ENCODE measurements at places on chromosomes 6 and 20.
A peak's percentile ranks its signal among the peaks of the same experiment; 100 is the strongest.

DNA sequence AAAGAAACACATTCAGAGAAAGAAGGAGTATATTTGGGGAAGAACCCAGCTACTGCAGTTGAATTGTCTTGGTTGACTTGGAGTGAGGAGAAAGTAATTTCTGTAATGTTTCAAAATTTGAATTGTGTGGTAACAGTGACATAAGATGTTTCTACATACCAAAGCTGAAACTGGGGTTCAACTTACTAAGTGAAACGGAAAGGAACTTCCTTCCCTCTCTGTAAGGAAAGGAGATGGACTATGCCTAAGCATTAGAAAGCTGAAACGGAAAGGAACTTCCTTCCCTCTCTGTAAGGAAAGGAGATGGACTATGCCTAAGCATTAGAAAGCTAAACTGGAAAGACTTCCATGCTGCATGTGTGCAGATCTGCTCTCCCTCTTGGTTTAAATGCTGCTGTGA, 46.0 kb downstream of the HUS1B start:
- DNase-seq = no peak

DNA sequence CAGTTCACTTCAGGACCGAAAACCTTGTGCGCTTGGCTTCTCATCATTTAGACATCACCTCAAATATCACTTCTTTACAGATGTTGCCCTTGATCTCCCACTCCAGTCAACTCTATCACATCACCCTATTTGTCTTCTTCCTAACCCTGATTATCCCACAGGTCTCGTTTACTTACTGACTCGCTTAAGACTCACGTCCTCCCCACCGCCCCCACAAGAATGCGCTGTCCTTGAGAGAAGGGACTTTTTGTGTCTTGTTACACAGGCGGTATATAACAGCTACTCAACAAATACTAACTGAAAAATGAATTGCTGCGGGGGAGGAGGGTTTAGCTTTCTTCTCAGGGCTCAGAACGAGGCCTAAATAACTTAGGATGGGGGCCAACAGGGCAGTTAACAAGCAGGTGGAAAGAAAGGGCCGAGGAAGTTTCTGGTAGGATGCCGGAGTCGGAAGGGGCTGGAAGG, 527 bp downstream of the TOMM34 start:
- DNase-seq = peak; percentile 32

GRCh38 chr20:19934792-19935491, 82.2 kb upstream of the NAA20 start:
- DNase-seq = no peak

- peak; percentile 42 for DNase-seq
Measured at GRCh38 chr20:32358883-32359632, 927 bp downstream of the ASXL1 start.

DNA sequence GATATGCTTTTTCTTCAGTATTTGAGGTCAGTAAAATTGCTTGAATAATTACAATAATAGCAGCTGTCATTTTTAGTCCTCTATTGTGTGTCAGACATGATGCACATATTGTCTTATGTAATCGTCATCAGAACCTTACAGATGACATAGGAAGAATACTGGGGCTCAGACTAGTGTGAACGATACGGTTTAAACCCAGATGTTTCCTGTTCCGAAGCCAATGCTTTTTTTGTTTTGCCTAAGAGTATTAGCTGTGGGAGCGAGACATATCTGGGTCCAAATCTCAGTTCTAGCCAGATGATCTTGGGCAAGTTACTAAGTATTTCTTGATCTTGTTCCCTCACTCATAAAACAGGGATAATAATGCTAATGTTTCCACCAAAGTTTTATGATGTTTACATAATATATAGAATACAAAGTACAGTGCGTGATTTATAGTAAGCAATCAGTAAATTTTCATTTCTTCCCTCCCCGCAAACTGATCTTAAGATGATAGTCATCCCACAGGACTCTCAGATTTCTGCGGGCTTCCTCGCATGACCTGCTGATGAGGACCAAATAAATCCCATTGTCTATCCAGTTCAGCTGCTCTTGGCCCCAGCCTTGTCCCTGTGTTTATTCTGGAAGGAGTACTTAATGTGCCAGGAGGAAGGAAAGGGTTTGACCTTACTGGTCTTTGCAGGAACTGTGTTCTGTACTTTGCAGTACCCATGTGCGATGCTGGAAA, 98.2 kb downstream of the CAP2 start:
- no peak for DNase-seq

- no peak for DNase-seq
Measured at GRCh38 chr6:79538106-79538971, 1.1 kb upstream of the LCA5 start.

GRCh38 chr6:130473886-130474285, 108.1 kb downstream of the TMEM200A start:
- DNase-seq = no peak

- DNase-seq = no peak
Measured at GRCh38 chr6:150622941-150623874, 23.5 kb downstream of the PLEKHG1 start.

- no peak for DNase-seq
Measured at GRCh38 chr6:89467437-89467836, 34.5 kb downstream of the ANKRD6 start.

DNA sequence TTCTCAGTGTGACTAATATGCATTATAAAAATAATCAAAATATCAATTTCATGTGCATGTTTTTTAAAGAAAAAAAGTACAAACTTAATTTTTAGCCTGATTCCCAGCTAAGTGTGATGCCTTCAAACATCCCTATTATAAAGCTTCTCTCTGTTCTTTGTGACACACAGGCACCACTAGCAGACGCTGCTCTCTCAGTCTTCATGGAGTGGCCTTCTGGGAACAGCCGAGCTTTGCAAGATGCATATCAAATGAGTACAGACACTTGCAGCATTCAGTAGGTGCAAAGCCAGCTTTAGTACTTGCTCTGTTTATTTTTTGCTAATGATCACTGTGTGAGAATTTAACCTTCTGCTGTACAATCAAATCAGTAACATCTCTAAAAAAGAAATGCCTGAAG, 340.0 kb downstream of the ADGRB3 start:
- no peak for DNase-seq

DNA sequence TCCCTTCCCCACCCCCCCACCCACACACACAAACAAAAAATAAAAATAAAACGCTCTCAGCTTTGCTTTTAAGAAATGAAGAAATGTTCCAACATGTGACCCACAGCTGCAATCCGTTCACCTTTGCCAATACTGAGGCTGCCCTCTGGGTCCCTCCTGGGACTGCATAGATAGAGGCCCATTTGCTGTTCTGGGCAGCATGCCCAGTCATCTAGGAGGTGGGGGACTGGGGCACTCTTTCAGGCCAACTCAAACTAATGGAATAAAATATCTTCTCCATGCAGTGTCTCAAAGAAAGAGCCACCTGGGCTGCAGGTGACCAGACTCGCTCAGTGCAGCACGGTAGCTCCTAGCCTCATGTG, 79.9 kb downstream of the SLC22A3 start:
- no peak for DNase-seq

DNA sequence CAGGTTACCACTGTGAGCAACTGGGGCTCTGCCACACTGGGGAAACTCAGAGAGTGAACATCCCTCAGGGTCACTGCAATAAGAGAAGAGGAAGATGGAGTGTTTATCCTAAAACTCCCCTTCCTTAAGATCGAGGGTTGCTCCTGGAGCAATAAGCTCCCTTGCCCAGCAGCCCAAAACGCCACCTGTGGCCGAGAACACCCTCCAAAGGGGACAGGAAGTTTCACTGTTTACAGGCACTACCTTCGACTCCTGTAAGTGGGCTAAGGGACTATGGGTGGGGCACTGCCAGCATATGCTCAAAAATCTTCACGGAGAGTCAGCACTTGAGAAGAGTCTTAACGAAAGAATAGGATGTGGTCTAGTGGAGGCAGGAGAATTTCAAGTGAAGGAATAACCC, 132.5 kb downstream of the FAXC start:
- DNase-seq = no peak

- no peak for DNase-seq
Measured at GRCh38 chr20:62925420-62926228, 681 bp downstream of the DIDO1 start.

GRCh38 chr6:133837801-133838349, 51.0 kb upstream of the TCF21 start:
- DNase-seq = peak; percentile 24

- DNase-seq = no peak
Measured at GRCh38 chr20:1491281-1491840, at the start of gene SIRPB2. SIRPB2 (minus strand) TSS chr20:1491420; CDS start chr20:1491359, 61 bp downstream.

- no peak for DNase-seq
Measured at GRCh38 chr6:139550361-139550760, 175.9 kb upstream of the CITED2 start.

DNA sequence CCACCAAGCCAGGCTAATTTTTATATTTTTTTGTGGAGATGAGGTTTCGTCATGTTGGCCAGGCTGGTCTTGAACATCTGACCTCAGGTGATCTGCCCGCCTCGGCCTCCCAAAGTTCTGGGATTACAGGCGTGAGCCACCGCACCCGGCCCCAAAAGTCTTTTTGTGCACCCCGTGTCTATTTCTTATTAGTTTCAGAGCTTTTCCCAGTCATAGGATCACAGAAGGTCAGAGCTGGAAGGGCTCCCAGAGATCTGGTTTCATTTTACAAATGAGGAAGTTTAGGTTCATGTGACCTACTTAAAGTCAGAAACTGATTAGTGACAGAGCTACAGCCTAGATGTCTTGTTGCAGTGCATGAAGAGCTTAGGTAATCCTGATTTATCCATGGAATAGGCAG, 1.6 kb upstream of the OGFRL1 start:
- no peak for DNase-seq

DNA sequence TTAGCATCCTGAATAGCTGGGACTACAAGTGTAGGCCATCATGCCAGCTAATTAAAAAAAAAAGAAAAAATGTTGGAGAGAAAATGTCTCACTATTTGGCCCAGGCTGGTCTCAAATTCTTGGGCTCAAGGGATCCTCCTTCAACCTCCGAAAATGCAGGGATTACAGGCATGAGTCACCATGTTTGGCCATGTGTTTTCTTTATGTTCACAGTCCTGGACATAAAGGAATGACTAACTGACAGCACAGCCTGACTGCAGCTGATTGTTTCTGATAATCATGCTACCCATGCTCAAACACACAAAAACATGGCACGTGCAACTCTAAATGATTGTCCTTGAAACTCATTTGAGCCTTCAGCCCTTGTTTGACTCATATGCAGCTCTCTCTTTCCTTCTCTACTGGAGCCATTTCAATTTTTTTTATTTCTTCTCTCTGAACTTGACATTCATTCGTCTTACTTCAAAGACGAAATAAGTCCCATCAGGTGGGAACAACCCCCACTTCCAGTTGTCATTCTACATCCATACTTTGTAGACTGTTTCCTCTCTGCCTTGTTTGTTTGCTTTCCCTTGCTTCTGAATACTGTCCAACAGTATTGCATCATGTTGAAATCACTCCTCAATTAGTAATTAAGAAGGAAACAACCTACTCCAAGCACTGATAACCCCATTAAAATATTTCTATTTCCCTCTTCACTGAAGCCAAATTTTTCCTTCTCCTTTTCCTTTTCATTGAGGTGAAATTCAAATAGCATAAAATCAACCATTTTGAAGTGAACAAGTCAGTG, 413.0 kb downstream of the BMP2 start:
- DNase-seq = no peak

- no peak for DNase-seq
Measured at GRCh38 chr6:112881828-112882780, 535.0 kb downstream of the RFPL4B start.

DNA sequence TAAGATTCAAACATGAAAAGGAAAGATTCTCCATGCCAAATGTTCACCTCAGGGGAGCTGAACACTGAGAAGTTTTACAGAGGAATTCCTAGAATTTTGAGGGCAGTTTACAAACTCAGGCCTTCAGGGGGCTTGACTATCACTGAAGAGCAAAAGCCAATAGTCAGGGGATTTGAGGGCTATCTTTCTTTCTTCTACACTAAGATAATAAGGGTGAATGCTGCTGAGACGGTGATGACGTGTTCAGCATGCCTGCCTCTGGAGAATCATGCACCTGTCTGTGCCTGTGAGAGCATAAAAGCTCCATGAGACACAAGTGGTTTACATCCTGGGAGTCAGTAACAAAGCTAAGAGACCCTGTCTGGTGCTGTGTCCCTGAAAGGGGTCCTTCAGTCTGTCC, 1085.6 kb downstream of the KIF16B start:
- DNase-seq = no peak

GRCh38 chr6:106609699-106610098, 19.6 kb downstream of the RTN4IP1 start:
- DNase-seq = no peak

DNA sequence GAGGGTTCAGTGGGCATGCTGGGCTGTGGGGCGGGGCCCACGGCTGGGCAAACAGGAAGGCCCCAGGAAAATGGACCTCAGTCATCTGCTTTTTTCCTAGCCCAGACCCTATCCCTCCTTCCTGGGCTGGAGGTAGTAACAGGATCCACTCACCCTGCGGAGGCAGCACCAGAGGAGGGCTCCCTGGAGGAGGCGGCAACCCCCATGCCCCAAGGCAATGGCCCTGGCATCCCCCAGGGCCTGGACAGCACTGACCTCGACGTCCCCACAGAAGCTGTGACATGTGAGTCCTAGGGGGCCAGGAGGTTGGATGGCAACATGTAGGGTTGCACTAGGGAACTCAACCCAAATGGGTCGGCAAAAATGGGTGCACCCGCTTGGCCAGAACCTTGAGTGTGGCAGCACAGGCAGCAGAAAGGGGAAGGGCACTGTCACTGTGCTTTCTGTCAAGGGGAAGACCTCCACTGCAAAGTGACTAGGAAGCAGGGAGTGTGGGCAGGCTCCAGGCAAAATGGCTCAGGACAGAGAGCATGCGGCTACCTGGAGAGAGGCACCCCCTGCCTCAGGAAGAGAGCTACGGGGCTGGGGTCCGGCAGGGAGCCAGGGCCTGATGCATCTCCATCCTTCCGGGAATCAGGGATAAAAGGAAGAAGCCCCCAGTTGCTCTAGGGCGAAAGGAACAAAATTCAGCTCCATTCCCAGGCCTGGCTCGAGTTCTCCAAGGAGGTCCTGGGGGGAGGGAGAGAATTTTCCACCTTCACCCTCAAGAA, 7.9 kb downstream of the MDFI start:
- no peak for DNase-seq

- DNase-seq = no peak
Measured at GRCh38 chr20:24768713-24769601, 180.1 kb upstream of the CST7 start.

- DNase-seq = no peak
Measured at GRCh38 chr6:53058388-53059195, 6.6 kb upstream of the FBXO9 start.

- DNase-seq = no peak
Measured at GRCh38 chr6:137202078-137202477, 17.1 kb downstream of the IFNGR1 start.

DNA sequence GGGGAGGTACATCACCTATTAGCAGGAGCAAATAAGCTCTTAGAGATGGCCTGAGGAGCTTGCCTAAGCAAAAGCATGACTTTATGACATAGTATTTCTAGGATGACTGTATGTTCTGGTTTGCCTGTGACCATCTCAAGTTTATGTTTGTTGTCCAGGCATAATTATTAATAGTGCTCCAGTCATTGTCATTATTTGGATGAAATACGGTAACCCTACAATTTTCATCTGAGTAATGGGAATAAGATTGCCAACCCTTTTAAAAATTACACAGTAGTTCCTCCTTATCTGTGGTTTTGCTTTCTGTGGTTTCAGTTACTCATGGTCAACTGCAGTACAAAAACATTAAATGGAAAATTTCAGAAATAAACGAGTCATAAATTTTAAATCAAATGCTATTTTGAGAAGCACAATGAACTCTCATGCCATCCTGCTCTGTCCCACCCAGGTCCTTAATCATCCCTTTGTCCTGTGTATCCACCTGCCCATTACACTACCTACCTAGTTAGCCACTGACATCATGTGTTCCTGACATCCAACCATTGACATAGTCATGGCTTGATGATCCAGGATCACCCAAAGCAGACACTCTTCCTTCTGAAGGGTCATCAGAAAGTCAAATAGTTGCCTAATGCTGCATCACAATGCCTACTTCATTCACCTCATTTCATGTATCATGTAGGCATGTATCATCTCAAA, 27.0 kb upstream of the TFB1M start:
- no peak for DNase-seq

Data from stimulated activated CD8-positive, alpha-beta memory T cell treated with anti-CD3 and anti-CD28 coated beads, Interleukin-4, amount 100 ng/mL, for 1 hour (primary cell).